ENCODE measurements at places on chromosomes 5 and 9. TPM values are rescaled to one million over a fixed set of nuclear protein-coding genes. Genes with fewer than 3 reads are reported as not detected.

DNA sequence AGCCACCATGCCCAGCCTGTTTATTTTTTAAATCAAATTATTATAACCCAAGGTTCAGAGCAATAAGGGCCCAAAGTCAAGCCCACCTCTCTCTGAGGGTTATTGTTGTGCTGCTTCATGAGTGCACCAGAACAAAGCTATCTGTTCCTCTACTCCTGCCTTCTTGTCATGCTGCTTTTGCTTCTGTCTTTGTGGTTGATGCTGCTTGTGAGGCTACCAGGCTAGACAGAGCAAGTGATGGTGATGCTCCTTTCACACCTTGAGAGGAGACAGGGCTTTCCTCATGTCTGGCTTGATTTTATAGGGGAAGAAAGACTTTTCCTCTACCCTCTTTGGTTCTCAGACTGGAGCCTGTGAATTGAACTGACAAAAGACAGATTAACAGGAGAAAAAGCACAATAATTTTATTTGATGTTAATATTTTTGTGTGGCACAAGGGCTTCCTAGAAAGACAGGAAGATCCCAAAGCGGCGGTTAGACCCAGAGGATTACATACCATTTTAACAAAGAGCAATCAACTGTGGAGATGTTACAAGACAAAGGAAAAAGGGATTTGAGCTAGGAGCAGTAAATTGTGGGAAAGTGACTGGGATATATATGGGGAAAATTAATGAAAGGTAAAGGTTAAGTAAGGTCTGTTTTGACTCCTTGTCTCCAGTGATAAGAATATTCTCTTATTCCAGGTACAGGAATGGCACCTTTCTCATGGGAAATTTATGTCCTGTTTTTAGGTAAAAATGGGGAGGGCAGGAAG is 4.4 kb upstream of the CD180 start:
- no peak for DNase-seq

GRCh38 chr9:134424818-134425217 is 98.6 kb downstream of the RXRA start:
- no peak for DNase-seq

- no peak for DNase-seq
These were observed 200.8 kb downstream of the CRB2 start for GRCh38 chr9:123556464-123557435.

DNA sequence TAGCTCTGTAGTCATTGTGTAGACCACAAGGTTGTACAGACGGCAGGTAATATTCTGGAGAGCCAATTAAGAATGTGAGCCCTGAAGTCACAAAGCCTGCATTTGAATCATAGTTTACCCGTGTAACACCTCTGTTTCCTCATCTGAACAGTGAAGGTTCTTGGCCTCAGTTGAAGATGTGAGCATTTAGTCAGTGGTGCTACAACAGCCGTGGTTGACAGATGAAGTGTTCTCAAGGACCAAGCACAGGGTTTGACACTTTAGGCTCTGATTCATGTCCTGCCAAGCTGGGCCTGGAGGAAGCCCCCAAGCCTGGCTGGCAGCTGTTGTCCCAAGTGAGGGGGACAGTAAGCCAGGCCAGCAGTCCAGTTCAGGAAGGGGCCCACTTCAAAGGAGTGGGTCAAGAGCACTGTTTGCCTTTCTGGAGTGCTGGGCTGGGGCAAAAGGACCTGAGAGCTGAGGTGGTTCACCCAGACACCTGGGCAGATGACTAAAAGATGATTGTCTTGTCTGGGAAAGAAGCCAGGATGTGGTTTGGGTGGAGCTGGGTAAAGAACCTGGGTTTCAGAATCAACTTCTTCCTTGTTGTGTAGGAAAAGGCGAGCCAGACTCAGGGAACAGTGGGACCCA is 20.7 kb downstream of the FAXDC2 start:
- DNase-seq, result no peak

DNA sequence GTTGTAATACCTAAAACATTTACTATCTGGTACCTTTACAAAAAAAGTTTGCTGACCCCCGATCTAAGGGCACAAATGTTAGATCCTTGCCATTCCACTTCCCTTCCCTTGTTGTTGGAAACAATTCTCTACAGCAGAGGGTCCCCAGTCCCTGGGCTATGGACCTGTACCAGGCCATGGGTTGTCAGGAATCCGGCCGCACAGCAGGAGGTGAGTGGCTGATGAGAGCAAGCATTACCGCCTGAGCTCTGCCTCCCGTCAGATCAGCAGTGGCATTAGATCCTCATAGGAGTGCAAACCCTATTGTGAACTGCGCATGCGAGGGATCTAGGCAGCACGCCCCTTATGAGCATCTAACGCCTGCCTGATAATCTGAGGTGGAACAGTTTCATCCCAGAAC is 248.5 kb downstream of the AP3B1 start:
- no peak for DNase-seq

DNA sequence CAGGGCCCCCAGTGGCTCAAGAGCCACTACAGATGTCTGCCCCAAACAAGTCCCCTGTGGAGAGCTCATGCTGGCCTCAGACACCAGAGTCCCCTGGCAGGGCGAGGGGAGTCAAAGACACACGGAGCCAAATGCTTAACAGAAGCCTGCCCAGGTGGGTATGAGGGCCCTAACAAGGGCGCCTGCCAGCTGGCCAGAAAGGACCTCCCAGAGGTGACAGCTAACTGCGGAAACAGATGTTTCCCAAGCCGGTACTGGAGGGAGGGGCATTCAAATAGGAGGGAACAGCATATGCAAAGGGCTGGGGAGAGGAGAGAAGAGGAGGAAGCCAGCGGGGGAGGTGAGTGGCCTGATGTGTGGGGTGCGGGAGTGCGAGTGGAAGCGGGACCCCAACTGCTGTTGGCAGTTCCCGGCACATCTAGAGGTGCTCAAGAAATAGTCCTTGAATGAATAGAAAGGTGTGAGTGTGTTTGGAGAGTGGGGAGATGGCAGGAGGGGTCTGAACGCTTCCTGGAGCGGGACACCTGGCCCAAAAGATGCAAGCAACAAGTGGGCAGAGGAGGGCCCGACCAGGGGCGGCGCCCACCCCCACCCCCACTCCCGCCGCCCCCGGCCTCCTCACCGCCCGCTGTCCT is 824 bp downstream of the MXD3 start:
- DNase-seq, result no peak

DNA sequence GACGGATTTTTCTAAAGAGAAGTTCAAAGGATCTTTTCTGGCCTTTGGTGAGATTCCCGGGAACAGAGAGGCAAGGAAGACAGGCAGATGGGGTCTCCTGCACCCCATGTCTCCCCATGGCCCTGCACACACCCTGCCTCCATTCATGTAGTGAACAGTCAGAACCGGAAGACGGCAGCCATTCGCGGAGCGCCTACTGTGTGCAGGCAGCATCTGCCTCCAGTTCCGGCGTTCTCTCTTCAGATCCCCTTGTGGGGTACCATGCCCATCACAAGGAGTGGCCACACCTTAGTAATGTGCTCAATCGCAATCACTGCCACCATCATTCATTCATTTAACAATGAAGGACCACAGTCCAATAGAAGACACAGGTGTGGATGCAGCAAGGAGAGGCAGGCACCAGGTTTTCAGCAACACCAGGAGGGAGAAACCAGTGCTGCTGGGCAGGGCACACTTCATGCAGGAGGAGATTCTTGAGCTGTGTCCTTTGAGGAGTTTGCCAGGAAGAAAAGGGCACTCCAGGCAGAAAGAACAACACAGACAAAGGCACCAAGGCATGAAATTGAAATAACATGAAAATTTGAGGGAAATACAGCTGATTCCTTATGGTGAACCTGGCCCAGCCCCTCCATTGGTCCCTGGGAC is 171.5 kb upstream of the PHYKPL start:
- no peak for DNase-seq

- no peak for DNase-seq
These were observed 2.4 kb downstream of the MAP1B start for GRCh38 chr5:72109625-72110024.

DNA sequence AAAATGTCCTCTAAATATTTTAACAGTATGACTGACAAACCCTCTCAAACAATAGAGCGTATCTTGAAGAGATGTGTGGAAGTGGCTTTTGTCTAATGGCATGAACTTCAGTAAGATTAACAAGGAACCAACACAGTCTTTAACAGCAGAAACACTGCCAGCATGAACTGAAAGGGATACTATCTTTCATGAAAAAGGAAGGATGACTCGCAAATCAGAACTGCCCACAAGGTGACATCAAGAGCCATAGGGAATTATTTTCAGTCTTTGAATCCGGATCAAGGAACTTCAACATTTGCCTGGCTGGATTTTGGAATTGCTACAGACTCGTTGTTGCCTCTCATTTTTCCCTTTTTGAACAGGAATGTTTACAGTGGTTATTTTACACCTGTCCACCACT is 5.1 kb upstream of the HEXB start:
- DNase-seq, result no peak

HAVCR2 gene
- total RNA-seq, result 3.0 TPM

DNA sequence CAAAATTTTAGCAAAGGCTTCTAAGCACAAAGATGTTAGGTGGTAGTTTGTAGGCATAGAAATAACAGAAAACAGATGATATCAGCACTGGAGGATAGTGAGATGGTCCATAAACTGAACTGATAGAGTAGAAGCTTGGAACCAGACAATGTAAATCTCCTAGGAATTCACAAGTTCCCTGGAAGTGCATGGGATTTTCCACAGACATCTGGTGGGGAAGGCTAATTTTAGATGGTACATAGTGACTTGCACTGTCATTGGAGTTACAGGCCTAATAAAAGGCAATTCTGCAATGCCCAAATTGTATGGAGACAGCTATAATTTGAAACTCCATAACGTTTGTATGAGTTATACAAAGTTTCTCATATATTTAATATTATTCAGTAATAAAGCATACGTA is 653.0 kb upstream of the MEF2C start:
- no peak for DNase-seq

- no peak for DNase-seq
These were observed 560.5 kb upstream of the MEF2C start for GRCh38 chr5:89443508-89443907.

POLR3G gene
- total RNA-seq, result 7.7 TPM

DNA sequence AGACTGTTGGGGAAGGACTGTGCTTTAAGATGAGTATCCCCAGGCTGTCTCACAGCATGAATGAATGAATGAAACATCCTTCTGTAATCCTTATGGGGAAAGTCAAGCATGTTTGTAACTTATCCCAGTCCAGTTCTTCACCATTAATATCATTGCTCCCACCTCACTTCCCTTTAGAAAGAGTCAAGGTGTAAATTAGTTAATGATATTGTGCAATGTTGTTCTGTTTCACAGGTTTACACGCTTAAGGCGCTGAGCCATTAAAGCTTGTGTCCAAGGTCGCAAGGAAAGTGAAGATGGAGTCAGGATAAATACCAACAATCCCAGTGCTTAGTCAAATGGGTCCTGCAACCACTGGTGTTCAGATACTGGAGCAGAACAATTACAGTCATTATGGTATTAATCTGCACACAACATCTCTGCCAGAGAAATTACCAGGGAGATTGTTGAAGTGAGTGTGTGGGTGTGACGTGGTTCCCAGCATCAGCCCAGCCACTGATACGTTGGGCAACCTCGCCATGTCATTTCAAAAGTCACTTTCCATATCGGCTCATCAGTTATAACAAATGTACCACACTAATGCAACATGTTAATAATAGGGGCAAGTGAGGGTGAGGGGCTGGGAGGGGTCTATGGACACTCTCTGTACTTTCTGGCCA is 1.5 kb upstream of the MYO10 start:
- no peak for DNase-seq

TAF1L gene
- total RNA-seq, result not detected

DNA sequence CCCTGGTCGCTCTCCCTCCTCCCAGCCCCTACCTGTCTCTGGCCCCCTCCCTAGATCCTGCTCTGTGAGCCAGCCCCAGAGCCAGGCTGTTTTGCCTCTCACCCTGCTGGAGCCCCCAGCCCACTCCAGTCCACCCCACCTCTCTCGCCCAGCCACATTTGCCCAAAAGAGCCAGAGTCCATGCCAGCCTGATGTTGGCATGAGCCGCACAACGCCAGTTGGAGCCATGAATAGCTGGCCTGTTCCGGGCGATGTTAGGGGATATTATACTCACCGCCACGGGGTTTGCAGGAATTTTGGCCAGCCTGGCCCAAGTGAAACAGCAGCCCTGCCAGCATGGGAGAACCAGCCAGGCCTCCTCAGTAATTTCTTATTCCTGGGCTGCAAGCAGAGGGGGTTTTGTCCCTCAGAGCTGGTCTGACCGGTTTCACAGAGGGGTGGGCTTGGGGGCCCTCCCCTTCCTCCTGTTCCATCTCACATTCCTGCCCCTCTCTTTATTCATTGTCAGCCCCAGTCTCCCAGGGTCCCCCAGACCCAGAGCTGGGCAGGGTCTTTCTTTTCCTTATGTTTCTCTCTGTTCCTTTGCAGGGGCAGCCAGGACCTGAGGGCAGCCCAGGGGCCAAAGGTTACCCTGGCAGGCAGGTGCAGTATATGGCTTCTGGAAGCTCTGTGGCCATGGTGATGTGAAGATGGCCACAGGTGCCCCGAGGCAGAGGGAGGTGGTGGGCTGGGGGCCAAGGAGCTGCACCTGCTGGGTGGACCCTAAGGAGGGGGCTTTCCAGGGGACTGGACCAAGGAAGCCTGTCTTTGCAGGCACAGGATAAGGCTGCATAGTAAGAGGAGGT is 50.1 kb downstream of the COL27A1 start:
- DNase-seq, result no peak

DNA sequence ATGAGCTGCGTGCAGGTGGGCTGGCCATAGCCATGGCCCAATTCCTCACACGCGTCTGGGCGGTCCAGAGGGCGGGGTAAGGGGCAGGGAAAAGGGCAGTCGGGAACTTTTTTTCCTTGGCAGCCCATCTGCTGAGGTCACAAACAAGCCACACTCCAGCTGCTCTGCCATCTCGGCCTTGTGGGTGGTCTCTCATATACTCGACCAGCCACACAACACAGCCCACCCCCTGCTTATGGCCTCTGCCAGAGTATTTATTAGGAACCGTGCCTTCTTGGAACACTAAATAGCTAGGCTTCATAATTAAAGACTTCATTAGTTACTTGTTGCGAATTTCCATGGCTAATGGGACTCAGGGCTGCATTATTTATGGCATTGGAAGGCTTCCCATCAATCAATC is 98.5 kb upstream of the LHFPL2 start:
- no peak for DNase-seq

DNA sequence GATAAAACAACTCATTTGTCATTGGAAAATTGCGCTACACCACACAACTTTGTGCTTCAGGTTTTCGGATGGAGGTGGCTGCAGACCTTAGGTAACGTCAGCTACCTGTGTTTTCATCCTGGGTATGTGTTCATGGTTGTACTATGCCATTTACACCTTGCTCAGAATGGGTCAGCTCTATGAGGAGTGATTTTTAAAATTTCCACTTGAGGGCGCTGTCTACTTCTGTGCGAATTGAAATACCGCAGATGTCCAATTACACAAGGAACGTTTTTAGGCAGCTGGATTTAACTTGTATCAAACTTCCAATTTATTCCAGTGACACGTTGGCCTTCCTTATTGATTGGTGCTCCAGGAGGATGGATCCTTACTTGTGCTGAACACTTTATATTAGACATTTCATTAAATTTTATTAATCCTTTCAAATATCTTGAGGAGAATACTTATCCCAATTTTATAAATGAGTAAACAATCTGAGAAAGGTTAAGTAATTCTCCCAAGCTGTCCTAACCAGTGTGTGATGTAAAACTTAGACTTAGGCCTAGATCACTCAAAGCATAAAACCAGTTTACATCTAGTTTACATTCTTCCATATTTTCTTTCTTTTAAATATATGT is 23.4 kb downstream of the DMRTA1 start:
- DNase-seq, result no peak

GRCh38 chr9:97388721-97389238 is 23.1 kb upstream of the TDRD7 start:
- no peak for DNase-seq

- no peak for DNase-seq
These were observed 383.4 kb downstream of the BRINP1 start for GRCh38 chr9:118985851-118986250.

WWC1 gene
- total RNA-seq, result 28.6 TPM

PPP2R2B gene
- 0.25 TPM for total RNA-seq

FAM78A gene
- total RNA-seq, result 1.9 TPM

Data from right lobe of liver (tissue), 6 donors.